ENCODE measurements at places on chromosomes 7 and 10. TPM values are rescaled to one million over a fixed set of nuclear protein-coding genes. Genes with fewer than 3 reads are reported as not detected.
A peak's percentile ranks its signal among the peaks of the same experiment; 100 is the strongest.

- no peak overlapping the region for H3K27ac ChIP-seq
- no peak for DNase-seq
- H3K36me3 ChIP-seq = no peaks in the 10 kb centered on the region
- H3K4me1 ChIP-seq = no peaks in the 10 kb centered on the region
- H3K4me3 ChIP-seq = no peak overlapping the region
- no peaks in the 10 kb centered on the region for H3K27me3 ChIP-seq
These were observed 1241.7 kb downstream of the REEP3 start for GRCh38 chr10:64762861-64763260.

DNA sequence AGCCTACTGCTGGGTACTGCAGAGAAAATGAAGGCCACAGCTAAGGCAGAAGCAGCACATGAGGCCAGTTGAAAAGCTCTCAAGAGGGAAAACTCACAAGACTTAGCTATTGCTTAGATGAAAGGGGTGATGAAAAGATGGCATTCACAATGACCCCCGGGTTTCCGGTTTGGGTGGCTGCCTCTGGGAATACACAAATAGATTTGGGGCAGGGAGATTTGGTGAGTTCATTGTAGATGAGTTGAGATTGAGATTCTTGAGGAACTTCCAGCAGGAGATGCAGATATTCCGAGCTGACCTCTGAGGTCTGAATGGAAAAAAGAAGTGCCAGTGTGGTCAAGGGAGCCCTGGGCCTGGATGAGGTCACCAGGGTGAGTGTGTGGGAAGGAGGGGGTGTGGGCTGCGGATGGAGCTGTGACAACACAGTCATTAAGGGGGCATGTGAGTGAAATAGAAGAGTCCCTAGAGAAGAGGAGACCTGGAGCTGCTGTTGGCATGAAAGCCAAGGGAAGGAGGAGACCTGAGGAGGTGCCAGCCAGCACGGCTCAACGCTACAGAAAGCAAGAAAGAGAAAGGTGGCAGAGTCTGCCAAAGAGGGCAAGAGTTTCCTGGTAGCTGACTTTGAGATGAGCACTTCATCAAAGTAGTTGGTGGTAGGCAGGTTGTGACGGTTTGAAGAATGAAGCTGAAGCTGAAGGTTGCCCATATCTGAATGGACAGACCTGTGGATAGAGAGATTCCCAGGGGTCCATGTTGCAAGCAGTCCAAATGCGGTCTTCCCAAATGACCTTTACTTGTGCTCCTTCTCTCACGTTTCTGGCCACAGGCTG is 43.7 kb downstream of the HIF1AN start:
- H3K27me3 ChIP-seq = peaks cover 49% of the 10 kb centered on the region
- H3K4me1 ChIP-seq = no peaks in the 10 kb centered on the region
- no peak overlapping the region for H3K27ac ChIP-seq
- no peak for DNase-seq
- H3K36me3 ChIP-seq = no peaks in the 10 kb centered on the region

- peak; percentile 38 for DNase-seq
- no peaks in the 10 kb centered on the region for H3K36me3 ChIP-seq
- peaks cover 13% of the 10 kb centered on the region for H3K4me1 ChIP-seq
- no peaks in the 10 kb centered on the region for H3K27me3 ChIP-seq
- no peak overlapping the region for H3K4me3 ChIP-seq
These were observed 209.1 kb downstream of the BICC1 start for GRCh38 chr10:58721601-58722281.

DNA sequence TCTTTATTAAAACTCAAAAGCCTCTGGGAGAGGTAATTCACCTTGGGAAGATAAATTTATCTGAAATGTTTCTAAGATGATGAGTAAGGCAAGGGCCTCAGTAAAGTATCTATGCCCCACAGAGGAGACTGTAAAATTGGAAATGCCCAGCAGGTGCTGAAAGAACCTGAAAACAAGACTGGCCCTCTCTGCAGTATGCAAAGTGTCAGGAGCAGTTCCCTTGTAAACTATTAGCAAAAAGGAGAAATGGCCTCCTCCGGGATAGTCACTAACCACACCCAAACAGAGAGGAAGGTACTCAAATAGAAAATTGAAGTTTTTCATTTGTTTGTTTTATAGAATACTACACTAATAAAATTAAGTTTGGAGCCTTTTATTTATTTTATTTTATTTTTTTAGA is 81.2 kb downstream of the FZD1 start:
- DNase-seq = no peak
- H3K36me3 ChIP-seq = no peaks in the 10 kb centered on the region
- H3K4me1 ChIP-seq = no peaks in the 10 kb centered on the region
- peaks cover 66% of the 10 kb centered on the region for H3K27me3 ChIP-seq

Gene FAM25C
- polyA plus RNA-seq = not detected

Gene OR6V1
- polyA plus RNA-seq = not detected

Gene SRRM3
- polyA plus RNA-seq = 0.91 TPM

Gene CCDC186
- 8.6 TPM for polyA plus RNA-seq

Gene MICALL2
- 6.4 TPM for polyA plus RNA-seq

Gene GPNMB
- 42.5 TPM for polyA plus RNA-seq
